Glutamatergic neuron (in vitro differentiated cells): ENCODE measurements at places on chromosomes 7 and 10. TPM values are rescaled to one million over a fixed set of nuclear protein-coding genes. Genes with fewer than 3 reads are reported as not detected.
A peak's percentile ranks its signal among the peaks of the same experiment; 100 is the strongest.

The CRHR2 gene
- total RNA-seq, result 2.4 TPM

The DGKI gene
- 19.4 TPM for total RNA-seq

The EBLN1 gene
- not detected for total RNA-seq

The ZNF736 gene
- total RNA-seq, result 9.6 TPM

The AOAH gene
- total RNA-seq, result not detected

GRCh38 chr7:82760074-82760473, 316.5 kb upstream of the CACNA2D1 start:
- no peaks in the 10 kb centered on the region for H3K36me3 ChIP-seq
- no peaks in the 10 kb centered on the region for H3K4me1 ChIP-seq
- H3K4me3 ChIP-seq, result no peak overlapping the region
- H3K27ac ChIP-seq, result no peak overlapping the region

- H3K4me3 ChIP-seq, result no peak overlapping the region
- no peaks in the 10 kb centered on the region for H3K36me3 ChIP-seq
- H3K4me1 ChIP-seq, result peaks cover 40% of the 10 kb centered on the region
- H3K27me3 ChIP-seq, result peaks cover 4% of the 10 kb centered on the region
- peak overlapping the region; percentile 18 for H3K27ac ChIP-seq
Observed at GRCh38 chr10:112960151-112960681, 10.2 kb downstream of the TCF7L2 start.

DNA sequence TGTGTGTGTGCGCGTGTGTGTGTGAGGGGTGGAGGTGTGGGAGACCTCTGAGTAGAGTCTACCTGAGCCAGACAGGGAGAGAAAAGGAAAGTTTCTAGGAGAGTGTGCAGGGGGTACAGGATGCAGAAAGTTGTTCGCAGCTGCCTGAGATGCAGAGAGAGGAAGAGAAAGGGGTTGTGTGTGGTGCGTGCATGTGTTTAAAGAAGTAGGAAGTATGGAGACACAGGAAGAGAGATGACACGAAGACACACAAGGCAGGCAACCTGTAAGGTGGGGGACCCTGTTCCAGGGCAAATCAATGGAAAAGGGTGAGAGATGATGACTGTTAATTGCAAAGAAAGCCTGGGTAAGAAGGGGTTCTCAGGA, 52.2 kb downstream of the C10orf105 start:
- H3K4me1 ChIP-seq, result no peaks in the 10 kb centered on the region
- DNase-seq, result no peak
- H3K4me3 ChIP-seq, result no peak overlapping the region
- no peaks in the 10 kb centered on the region for H3K36me3 ChIP-seq

GRCh38 chr7:137591421-137591837, 247.9 kb upstream of the PTN start:
- H3K36me3 ChIP-seq, result no peaks in the 10 kb centered on the region
- no peak overlapping the region for H3K27ac ChIP-seq
- H3K4me3 ChIP-seq, result no peak overlapping the region

- no peaks in the 10 kb centered on the region for H3K36me3 ChIP-seq
- no peaks in the 10 kb centered on the region for H3K4me1 ChIP-seq
- H3K27ac ChIP-seq, result no peak overlapping the region
- no peaks in the 10 kb centered on the region for H3K27me3 ChIP-seq
- H3K4me3 ChIP-seq, result no peak overlapping the region
Observed at GRCh38 chr7:34567906-34568305, 90.1 kb upstream of the NPSR1 start.

DNA sequence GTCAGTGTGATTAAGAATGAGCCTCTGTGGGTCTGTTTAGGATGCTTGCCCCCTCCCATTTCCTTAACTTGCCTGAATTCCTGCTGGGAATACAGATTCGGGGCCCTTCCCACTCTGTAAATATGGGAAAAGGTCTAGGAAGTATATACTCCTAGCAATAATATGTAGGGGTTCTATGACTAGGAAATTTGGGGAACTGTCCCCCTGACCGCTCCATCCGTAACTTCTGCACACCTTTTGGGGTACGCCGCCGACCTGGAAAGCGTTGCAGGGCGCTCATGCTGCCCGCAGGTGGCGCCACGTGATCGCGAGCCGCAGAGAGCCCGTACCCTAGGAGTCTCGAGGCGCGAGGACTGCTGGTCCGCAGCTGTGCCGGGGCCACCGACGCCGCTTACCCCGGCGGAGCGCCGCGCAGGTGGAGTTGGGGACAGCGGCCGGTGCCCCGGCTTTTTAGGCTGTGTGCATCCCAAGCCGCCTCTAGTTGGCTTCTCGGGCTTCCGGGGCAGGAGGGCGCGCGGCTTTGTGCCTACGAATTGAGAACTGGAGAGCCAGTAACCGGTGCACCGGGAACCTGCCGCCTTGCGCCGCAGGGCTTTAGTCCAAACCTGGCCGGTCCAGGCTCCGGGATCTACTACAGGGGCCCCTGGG, 656 bp upstream of the CNNM2 start:
- H3K36me3 ChIP-seq, result no peaks in the 10 kb centered on the region
- peaks cover 12% of the 10 kb centered on the region for H3K4me1 ChIP-seq
- DNase-seq, result peak; percentile 86
- peaks cover 9% of the 10 kb centered on the region for H3K27me3 ChIP-seq
- H3K27ac ChIP-seq, result no peak overlapping the region
- H3K4me3 ChIP-seq, result peak overlapping the region; percentile 90

DNA sequence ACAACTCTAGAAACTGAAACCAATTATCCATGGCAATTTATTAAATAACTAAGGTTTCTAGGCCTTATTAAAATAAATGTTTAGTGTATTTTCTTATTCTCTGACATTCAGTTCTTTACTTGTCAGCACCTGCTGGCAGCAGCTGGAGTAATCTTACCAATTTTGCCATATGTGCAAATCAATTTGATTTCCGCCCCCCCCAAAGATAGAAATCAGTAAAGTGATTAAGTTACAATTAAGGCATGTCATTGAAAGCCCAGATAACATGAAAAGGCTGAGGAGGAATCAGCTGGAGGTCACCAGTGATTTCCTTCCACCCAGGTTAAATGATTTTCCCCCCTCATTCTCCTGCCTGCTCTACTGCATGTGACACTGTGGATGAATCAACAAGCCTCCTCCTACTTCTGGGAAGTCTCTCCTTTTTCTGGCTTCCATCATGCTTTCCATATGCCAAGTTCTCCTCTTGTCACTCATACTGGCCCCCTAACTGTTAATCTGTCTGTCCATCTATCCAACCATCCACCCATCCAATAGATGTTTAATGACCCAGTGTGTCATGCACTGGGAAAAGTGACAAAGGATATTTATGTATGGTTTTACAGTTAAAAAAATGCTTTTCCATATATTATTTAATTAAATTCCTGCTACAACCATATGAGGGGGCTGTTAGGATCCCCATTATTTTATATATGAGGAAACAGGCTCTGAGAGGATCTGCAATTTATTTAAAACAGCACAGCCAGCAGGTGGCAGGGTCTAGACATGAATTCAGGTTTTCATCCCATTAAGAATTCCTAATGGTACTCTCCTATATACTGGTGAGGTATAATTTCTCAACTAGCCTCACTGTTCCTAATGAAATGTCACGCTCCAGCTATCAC, 116.5 kb downstream of the ATXN7L1 start:
- no peaks in the 10 kb centered on the region for H3K36me3 ChIP-seq
- peak overlapping the region; percentile 63 for H3K4me3 ChIP-seq
- H3K27ac ChIP-seq, result peak overlapping the region; percentile 29
- H3K27me3 ChIP-seq, result peaks cover 4% of the 10 kb centered on the region
- H3K4me1 ChIP-seq, result peaks cover 19% of the 10 kb centered on the region

DNA sequence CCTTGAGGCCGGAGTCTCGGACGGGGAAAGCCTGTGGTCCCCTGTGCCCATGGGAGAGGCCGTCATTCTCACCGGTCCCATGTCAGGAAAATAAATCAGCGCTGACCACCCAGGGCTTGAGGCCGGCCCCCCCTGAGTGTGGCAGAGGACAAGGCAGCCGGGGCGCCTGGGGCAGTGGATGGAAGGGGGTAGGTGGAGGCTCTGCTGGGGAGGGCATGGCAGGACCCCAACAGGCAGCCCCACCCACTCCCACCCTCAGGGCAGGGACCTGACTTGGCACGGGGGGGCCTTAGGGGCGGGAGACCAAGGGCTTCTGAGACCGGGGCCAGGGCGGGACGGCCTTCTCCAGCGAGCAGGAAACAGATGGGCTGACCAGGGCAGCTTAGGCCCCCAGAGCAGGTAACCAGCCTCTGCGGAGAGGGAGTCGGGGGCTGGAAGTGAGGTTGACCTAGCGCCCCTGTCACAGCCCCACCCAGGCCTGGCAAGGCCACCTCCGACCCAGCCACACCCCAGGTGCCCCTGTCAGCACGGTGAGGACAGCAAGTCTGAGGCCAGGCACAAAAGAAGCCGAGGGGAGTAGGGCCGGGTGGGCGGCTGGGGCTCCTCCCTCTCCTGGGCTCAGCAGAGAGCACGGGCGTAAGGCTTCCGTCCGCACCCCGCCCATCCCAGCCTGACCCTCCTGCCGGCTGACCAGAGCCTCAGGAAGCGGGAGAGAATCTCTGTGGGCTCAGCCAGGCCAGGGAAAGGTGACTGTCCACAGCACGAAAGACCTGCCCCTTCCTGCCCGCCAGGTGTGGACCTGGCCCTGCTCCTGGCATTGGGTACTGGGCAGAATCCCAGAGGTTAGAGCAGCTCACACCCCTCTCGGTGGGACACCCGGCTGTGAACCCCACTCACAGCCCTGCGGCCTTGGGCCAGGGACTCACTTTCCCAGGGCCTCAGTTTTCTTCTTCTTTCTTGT, 87.4 kb downstream of the FOXL3 start:
- H3K27me3 ChIP-seq, result peaks cover 6% of the 10 kb centered on the region
- no peak for DNase-seq
- H3K27ac ChIP-seq, result no peak overlapping the region
- H3K4me3 ChIP-seq, result no peak overlapping the region

DNA sequence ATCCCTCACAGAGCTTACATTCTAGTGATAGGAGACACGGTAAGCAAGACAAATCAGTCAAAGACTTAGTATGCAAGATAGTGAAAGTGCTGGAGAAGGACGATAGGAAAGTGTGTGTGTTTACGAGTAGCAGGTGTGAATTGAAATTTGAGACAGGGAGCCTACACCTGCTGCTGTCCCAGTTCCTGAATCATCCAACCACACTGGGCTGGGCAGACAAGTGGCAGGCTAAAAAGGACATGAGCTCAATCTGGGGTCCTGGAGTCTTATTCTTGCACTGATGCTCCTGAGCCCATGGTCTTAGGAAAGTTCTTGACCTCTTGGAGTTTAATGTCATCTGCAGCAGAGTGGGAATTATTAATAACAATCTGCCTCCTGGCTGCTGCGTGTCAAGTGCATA, 16.2 kb downstream of the RBP3 start:
- H3K27me3 ChIP-seq, result peaks cover 1% of the 10 kb centered on the region
- no peak overlapping the region for H3K4me3 ChIP-seq
- H3K36me3 ChIP-seq, result no peaks in the 10 kb centered on the region
- DNase-seq, result no peak
- H3K27ac ChIP-seq, result no peak overlapping the region
- no peaks in the 10 kb centered on the region for H3K4me1 ChIP-seq

GRCh38 chr10:90930971-90931871, 10.3 kb upstream of the ANKRD1 start:
- H3K4me1 ChIP-seq, result no peaks in the 10 kb centered on the region
- H3K4me3 ChIP-seq, result no peak overlapping the region
- H3K27ac ChIP-seq, result no peak overlapping the region
- no peaks in the 10 kb centered on the region for H3K36me3 ChIP-seq

DNA sequence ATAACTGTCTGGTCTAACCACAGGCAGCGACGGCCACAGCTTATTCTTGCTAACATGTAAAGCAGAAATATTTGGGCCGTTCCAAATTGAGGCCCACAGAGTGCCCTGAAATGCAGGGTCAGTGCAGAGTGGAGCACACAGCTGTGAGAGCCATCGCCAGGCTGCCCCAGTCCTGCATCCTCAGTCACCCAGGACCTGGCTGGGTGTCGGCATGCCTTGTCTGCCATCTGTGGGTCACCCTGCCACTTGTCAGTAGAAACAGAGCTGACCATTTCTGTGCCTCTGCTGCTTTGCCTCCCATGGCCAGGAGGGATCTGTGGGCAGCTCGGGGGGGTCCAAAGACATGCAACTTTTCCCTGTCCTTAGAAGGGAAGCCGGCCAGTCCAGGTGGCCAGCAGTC, 57.3 kb upstream of the BTBD16 start:
- peaks cover 26% of the 10 kb centered on the region for H3K27me3 ChIP-seq
- H3K4me3 ChIP-seq, result no peak overlapping the region
- no peak for DNase-seq
- H3K4me1 ChIP-seq, result peaks cover 59% of the 10 kb centered on the region

- peaks cover 1% of the 10 kb centered on the region for H3K4me1 ChIP-seq
- H3K27me3 ChIP-seq, result no peaks in the 10 kb centered on the region
- peaks cover 6% of the 10 kb centered on the region for H3K36me3 ChIP-seq
- H3K27ac ChIP-seq, result no peak overlapping the region
- DNase-seq, result no peak
- H3K4me3 ChIP-seq, result no peak overlapping the region
Observed at GRCh38 chr7:141262101-141263090, 188.5 kb downstream of the TMEM178B start.

DNA sequence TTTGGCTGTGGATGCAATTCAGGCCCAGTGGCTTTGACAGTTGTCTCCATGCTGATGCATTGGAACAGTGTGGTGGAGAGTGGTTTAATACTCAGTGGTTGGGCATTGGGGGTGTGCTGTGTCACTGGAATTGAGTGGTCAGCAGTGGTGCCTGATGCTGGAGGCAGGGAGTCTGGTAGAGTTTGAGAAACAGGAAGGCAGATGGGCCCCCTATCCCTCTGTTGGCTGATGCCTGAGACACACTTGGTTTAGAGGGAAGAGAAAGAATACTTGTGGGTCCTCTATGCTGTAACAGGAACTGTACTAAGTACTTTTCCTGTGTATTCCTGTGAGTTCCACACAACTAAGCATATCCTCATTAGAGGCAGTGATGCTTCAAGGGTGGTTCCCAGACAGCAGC, 55.4 kb downstream of the EEPD1 start:
- H3K27ac ChIP-seq, result no peak overlapping the region
- H3K4me1 ChIP-seq, result peaks cover 52% of the 10 kb centered on the region
- H3K27me3 ChIP-seq, result peaks cover 11% of the 10 kb centered on the region
- H3K4me3 ChIP-seq, result no peak overlapping the region

GRCh38 chr10:2463316-2463715, 604.0 kb upstream of the PFKP start:
- H3K4me1 ChIP-seq, result peaks cover 3% of the 10 kb centered on the region
- H3K4me3 ChIP-seq, result no peak overlapping the region
- no peak for DNase-seq
- H3K36me3 ChIP-seq, result peaks cover 24% of the 10 kb centered on the region
- no peaks in the 10 kb centered on the region for H3K27me3 ChIP-seq

- H3K4me1 ChIP-seq, result peaks cover 3% of the 10 kb centered on the region
- no peak overlapping the region for H3K27ac ChIP-seq
- H3K4me3 ChIP-seq, result peak overlapping the region; percentile 23
- DNase-seq, result no peak
- peaks cover 16% of the 10 kb centered on the region for H3K27me3 ChIP-seq
Observed at GRCh38 chr7:28407651-28408050, 4.7 kb upstream of the CREB5 start.

- no peak overlapping the region for H3K27ac ChIP-seq
- no peaks in the 10 kb centered on the region for H3K36me3 ChIP-seq
- peaks cover 6% of the 10 kb centered on the region for H3K27me3 ChIP-seq
- H3K4me3 ChIP-seq, result no peak overlapping the region
Observed at GRCh38 chr10:17747883-17748550, 4.0 kb upstream of the TMEM236 start.

- no peak overlapping the region for H3K4me3 ChIP-seq
- no peak for DNase-seq
- H3K27me3 ChIP-seq, result peaks cover 1% of the 10 kb centered on the region
- H3K27ac ChIP-seq, result no peak overlapping the region
- H3K4me1 ChIP-seq, result no peaks in the 10 kb centered on the region
- peaks cover 6% of the 10 kb centered on the region for H3K36me3 ChIP-seq
Observed at GRCh38 chr10:46239993-46240683, 46.7 kb upstream of the ANTXRL start.

GRCh38 chr10:6013413-6014192, 36.3 kb upstream of the IL15RA start:
- H3K27ac ChIP-seq, result no peak overlapping the region
- H3K36me3 ChIP-seq, result no peaks in the 10 kb centered on the region
- peaks cover 1% of the 10 kb centered on the region for H3K4me1 ChIP-seq
- no peak for DNase-seq
- H3K4me3 ChIP-seq, result no peak overlapping the region
